Naive thymus-derived CD8-positive, alpha-beta T cell (primary cell): ENCODE measurements at places on chromosomes 6 and 20. TPM values are rescaled to one million over a fixed set of nuclear protein-coding genes. Genes with fewer than 3 reads are reported as not detected.

RGS17 gene
- not detected for polyA plus RNA-seq

OPRM1 gene
- not detected for polyA plus RNA-seq

CALHM5 gene
- not detected for polyA plus RNA-seq

DSP gene
- not detected for polyA plus RNA-seq

UBD gene
- polyA plus RNA-seq = not detected

BMP6 gene
- polyA plus RNA-seq = not detected

FERMT1 gene
- polyA plus RNA-seq = not detected

MMP24 gene
- polyA plus RNA-seq = 0.07 TPM

GTSF1L gene
- polyA plus RNA-seq = 0.97 TPM
